ENCODE measurements at places on chromosomes 2 and 18.

DNA sequence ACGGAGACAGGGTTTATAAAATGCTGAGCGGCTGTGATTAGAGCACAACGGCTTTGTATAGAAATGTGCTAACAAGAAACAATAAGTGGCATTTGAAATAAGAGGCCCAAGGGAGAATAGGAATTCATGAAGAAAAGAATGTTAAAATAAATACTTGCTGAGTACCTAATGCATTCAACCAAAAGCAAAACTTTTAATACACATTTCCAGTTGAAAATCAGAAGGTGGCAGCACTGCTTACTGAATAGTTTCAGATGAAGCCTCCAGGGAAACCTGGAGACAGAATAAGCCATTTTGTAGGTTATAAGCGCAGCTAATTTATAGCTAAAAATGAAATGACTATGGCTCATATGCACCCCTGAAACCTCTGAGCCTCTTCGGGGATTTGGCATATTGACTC, 286.6 kb downstream of the DPP10 start:
- DNase-seq: no peak

- no peak for DNase-seq
Observed at GRCh38 chr2:32384529-32384928, 27.7 kb downstream of the BIRC6 start.

DNA sequence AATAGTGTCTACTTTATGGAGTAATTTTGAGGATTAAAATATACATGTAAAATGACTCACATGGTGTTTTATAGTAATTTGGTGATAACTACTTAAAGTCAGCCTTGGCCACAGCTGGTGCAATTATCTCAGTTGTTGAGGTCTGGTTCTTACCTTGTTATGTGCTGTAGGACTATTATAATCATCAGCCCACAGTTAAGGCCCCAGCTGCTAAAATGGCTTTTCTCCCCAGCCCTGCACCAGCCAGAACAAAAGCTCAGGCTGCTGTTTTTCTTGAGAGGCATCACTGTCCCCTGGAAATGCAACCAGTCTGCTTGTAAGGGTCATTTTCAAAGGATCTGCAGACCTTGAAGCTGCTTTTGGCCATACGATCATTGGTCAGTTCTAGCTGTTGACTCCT, 283.3 kb upstream of the THUMPD2 start:
- DNase-seq: no peak

GRCh38 chr2:25757906-25758305, 84.5 kb upstream of the DTNB start:
- no peak for DNase-seq

DNA sequence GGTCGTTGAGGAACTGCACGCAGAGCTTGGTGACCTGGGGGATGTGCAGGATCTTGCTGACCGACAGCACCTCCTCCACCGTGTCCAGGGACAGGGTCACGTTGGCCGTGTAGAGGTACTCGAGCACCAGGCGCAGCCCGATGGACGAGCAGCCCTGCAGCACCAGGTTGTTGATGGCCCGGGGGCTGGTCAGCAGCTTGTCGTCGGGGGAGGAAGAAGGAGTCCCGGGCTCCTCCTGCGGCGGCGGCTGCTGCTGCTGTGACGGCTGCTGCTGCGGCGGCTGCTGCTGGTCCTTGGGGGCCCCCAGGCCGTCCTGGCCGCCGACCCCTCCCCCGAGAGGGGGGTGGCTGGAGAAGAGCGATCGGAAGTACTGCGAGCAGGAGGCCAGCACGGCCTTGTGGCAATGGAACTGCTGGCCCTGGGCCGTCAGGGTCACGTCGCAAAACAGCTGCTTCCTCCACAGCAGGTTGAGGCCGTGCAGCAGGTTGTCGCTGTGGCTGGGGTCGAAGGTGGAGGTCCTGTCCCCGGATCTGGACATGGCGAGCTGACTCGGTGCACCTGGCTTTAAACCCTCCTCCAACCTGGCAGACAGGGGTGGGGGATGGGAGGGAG, 2.7 kb downstream of the KLHL14 start:
- DNase-seq: peak; percentile 54

DNA sequence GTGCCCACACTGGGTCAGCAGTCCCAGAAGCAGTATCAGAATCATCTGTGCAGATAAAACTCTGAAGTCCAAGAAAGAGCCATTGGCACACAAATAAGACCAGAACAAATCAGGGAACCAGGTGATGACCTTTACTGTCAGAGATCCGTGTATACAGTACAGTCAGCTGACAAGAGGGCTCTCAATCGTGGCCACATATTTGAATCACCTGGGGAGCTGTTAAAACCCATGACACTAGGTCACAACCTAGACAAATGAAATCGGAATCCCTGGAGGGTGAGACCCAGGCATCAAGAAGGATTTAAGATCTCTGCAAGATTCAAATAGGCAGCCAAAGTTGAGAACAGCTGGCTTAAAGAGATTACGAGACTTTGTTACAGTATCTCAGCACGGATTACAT, 807.1 kb downstream of the RNF144A start:
- no peak for DNase-seq

GRCh38 chr18:47470941-47471340, 219.5 kb upstream of the SKOR2 start:
- no peak for DNase-seq
